CD4-positive, alpha-beta T cell treated with Interleukin-4 for 1 hour (primary cell): ENCODE measurements at places on chromosomes 12 and 14.

DNA sequence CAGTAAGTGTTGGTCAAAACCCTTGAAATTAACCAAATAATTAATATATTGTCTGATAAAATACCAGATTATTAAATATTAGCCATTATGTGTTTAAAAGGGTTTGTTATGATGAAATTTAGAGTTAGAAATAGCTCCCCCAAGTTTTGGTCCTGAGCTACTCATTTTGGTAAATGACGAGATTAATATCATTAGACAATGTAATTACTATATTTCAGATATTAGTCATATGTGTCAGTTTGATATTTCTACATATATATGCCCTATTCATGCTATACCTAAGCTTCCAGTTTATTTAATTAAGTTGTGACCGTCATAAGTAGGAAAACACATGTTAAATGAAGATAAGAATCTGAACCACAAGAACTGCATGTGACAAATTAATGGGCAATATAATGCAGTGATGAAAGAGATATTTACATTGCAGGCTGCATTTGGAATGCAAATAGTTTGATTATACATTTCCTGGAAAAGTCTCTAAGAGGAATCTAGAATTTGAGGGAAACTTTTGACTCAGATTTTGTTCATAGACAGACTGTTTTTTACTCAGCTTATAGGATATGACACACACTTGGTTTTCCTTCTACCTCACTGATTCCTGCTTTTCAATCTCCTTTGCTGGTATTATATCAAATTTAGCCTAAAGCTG lies 70.5 kb downstream of the TBC1D30 start:
- DNase-seq: no peak

- no peak for DNase-seq
Measured at GRCh38 chr14:88668448-88669116, 105.7 kb downstream of the ZC3H14 start.

- no peak for DNase-seq
Measured at GRCh38 chr14:87175175-87175574, 817.8 kb downstream of the GALC start.

- DNase-seq: no peak
Measured at GRCh38 chr12:7210642-7211151, 21.2 kb downstream of the PEX5 start.

DNA sequence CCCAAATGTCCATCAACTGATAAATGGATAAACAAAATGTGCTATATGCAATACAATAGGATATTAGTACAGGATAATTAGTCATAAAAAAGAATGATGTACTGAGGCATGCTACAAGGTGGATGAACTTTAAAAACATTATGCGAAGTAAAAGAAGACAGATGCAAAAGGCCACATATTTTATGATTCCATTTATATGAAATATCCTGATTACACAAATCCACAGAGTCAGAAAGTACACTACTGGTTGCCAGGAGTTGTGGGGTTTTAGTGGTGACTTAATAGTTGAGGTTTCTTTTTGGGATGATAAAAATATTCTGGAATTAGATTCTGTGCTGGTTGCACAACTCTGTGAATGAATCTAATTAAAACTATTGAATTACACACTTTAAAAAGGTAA lies 12.6 kb downstream of the TRIM9 start:
- DNase-seq: no peak

DNA sequence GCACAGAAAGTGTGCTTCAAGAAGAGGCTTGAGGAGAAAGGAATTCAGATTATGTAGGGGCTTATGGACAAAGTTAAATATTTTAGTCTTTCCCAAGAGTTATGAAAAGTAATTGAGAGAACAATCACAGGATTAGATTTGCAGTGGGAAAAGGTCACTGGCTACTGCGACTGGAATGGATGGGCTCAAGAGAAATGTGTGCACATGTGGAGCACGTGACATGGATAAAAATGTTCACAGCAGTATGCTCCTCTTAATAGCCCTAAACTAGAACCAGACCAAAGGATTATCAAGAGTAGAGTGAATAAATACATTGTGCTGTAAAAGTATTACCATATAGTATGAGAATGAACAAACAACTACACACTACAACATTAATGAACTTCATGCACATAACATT lies 78.1 kb downstream of the ABCD2 start:
- DNase-seq: no peak
